CD4-positive, alpha-beta memory T cell (primary cell): ENCODE measurements at places on chromosomes 6 and 20.

DNA sequence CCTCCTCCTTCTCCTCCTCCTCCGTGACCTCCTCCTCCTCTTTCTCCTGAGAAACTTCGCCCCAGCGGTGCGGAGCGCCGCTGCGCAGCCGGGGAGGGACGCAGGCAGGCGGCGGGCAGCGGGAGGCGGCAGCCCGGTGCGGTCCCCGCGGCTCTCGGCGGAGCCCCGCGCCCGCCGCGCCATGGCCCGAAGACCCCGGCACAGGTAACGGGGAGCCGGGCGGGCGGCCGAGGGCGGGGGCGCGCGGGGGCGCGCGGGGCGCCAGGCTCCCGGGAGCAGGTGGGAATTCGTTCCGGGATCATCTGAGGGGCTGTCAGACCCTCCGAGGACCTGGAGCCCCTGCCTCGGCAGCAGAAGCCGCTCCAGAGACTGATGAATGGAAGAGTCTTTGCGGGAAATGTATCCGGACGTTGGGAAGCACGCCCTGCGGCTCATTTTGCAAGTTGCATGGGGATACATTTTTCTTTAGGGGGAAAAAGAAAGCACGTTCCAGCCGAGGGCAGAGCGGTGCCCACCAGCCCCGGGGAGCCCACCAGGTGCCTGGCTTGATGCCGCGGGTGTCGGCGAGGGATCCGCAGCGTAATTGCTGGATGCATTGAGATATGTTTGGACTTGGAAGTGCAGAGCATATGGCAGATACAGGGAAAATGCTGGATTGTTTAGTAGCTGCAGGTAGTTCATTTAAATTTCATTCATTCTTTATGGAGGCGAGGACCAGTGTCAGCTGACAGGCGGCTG, 394 bp downstream of the MYB start:
- DNase-seq: peak; percentile 12

- no peak for DNase-seq
These were observed 475.4 kb downstream of the EYS start for GRCh38 chr6:65231616-65232015.

GRCh38 chr6:31954511-31954910, 4.3 kb downstream of the NELFE start:
- DNase-seq: no peak

- DNase-seq: no peak
These were observed 80.8 kb downstream of the CD164 start for GRCh38 chr6:109301418-109301817.

DNA sequence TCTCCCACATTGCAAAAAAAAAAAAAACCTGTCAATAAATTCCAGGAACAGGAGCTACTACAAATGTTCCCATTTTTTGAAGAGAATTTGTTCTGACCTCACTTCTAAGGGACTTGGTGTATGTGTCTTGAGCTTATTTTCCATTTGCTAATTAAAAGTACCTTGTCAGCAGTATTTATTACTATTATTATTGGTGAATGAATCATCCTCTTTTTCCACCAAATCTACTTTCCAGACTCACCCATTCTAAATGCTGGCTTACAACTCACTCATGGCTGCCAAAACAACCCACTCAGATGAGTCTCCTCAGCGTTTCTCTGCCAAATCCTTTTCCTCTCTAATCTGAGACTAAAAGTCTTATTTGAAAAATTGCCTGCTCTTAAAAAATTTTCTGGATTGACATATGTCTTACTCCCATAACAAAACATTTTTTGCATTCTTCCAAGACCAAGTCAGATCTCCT, 33.2 kb upstream of the TASP1 start:
- DNase-seq: no peak

GRCh38 chr6:31718265-31718664, 3.1 kb downstream of the LY6G6D start:
- no peak for DNase-seq

- DNase-seq: no peak
These were observed 436.7 kb upstream of the JAG1 start for GRCh38 chr20:11110535-11110934.

GRCh38 chr6:157773248-157773773, 49.7 kb upstream of the SNX9 start:
- DNase-seq: no peak

DNA sequence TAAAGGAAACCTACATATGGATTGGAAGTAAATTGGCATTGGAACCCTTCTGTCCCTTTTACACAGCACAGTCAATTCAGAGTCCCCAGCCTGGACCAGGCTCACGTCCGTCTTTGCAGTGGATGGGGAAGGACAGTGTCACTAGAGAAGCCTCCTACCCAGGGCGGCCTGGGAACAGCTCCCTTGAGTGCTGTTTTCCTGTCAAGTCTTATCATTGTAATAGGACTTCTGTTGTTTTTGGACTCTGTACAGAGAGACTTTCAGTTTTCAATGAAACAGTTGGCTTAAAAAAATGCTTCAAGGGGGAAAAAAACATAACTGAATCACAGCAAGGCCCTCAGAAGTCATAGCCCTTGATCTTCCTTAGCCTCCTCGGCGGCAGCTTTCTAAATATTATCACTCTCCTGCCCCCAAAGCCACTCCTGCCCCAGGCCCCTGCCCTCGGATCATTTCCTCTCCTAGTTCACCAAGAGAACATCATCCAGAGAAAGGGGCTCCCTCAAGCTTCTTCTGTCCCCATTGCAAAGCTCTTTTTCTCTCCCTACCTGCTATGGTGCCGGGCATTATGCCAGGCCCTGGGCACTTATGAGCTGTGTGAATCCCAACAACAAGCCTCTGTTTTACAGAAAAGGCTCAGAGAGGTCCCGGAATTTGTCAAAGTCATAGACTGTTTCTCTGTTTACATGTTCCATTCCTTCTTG, 37.8 kb upstream of the CNKSR3 start:
- no peak for DNase-seq

- no peak for DNase-seq
These were observed 81.8 kb downstream of the MLIP start for GRCh38 chr6:54192993-54193392.
